ENCODE measurements at places on chromosomes 2 and 18.

GRCh38 chr2:112924821-112925220, 13.9 kb downstream of the IL37 start:
- no peak for DNase-seq

DNA sequence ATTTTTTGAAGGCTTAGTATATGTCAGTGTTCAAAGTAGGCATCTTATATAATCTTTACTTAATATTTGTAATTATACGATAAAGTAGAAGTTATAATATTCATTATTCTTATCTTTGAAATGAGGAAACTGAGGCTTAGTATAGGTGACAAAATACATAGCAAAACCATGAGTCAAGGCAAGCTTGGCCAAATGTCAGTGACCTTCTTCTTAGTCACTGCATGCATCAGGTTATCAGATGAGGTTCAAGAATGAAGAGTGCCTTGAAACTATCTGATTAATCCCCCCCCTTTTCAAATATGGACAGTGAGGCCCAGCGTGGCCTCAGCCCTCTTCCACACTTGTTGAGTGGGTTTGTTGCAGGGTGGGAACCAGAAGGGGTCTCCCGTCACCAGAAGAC, 59.3 kb downstream of the PMAIP1 start:
- DNase-seq, result no peak

DNA sequence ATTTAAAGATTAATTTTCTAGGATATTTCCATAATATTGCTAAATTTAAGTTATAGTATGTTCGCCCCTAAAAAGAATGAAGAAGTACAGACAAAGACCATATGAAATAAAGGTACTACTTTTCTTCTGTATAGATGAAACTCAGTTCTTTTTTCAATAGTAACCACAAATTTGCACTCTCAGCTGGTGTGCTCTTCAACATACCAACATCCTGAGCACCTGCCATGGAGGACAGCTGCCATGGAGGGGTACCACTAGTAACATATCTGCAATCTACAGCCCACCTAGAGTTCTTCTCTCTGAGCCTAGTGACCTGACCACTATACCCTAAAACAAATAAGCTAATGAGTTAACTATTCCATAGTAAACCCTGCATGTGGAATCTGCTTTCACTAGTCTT, 36.8 kb upstream of the ERCC3 start:
- no peak for DNase-seq

DNA sequence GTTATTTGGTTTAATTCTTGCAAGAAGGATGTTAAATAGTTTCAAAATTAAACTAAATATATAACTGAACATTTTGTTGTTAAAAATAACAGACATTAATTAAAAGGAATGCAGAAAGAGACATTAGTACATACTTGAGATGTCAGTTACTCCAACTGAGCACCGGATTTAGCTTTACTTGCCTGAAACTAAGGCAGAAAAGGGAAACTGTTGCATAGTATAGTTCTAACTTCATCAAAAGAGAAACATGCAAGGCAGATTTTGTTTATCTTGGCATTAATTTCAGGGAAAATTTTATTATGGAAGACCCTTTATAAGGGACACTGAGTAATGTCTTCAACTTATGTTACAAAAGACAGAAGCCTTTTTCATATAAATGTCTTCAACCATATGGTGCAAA, 218.3 kb downstream of the STK39 start:
- DNase-seq, result no peak

DNA sequence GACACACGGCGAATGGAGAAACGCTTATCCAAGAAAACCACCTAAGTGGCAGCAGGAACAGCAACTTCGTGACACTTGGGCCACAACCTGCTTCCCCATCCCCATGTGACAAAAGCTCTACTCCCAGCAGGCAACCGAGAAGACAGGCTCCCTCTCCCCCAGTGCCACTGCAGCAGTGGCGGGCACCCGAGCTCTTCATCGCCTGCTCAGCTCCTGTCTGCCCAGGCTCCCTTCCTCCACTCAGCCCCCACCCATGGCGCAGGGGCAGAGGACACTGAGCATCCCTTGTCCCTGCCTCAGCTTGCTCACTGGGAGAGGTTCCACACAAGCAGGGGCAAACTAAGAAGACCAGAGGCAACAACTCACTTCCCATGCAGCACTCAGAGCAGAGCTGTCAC, 22.9 kb downstream of the SLC66A2 start:
- no peak for DNase-seq

All from NCI-H226 (cell line).